ENCODE measurements at places on chromosomes 5 and 9.

DNA sequence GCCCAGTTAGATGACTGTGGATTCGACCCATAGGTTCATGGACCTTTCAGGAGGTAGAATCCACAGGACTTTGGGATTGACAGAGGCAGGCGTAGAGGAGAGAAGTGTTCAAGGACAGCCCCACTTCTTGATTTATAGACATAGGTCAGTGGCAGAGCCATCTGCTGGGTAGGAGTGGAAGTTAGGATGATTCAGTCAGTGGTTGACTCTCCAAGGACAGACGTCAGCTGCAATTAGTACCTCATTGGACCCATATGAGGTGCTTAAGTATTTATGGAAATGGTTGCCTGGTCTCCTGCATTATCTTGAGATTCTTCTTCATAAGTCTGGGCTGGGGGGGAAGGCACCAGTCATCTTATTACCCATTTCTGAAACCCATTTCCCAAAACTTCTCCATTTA is 70.9 kb downstream of the SH3RF2 start:
- peak; percentile 34 for DNase-seq

DNA sequence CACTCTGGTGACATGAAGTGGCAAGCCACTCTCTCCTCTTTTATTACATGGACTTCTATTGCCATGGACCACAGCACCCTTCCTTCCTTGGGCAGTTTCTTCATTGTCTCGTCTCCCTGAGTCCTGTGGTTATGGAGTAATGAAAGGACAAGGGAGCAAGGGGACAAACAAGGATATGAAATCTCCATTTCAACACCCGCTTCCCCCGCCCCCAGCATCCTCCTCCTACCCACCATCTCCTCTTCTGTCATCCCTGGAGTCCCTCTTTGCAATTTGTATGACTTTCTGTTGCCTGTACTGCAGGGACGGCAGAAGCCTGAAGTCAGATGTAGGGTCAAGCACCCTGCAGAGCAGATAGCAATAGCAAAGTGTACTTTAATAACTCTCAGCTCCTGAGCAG is 300.7 kb upstream of the CLINT1 start:
- DNase-seq, result no peak

DNA sequence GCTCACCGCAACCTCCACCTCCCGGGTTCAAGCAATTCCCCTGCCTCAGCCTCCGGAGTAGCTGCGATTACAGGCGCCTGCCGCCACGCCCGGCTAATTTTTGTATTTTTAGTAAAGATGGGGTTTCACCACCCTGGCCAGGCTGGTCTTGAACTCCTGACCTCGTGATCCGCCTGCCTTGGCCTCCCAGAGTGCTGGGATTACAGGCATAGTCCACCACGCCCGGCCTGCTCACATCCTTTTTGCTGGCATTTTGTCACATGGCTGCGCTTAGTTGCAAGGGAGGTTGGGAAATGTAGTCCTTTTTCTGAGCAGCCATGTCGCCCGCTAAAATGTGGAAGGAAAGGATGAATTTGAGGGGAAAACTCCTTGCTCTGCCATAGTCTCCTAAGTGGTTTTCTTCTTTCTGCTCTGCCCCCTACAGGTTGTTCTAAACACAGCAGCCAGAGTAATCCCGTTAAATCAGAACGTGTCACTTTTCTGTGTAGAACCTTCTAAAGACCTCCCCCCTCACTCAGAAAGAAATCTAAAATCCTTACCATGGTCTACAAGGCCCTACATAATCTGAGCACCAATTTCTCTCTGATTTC is 57.8 kb upstream of the HSPA9 start:
- peak; percentile 85 for DNase-seq

- peak; percentile 62 for DNase-seq
Measured at GRCh38 chr9:99451112-99451606, 229.1 kb downstream of the SEC61B start.

DNA sequence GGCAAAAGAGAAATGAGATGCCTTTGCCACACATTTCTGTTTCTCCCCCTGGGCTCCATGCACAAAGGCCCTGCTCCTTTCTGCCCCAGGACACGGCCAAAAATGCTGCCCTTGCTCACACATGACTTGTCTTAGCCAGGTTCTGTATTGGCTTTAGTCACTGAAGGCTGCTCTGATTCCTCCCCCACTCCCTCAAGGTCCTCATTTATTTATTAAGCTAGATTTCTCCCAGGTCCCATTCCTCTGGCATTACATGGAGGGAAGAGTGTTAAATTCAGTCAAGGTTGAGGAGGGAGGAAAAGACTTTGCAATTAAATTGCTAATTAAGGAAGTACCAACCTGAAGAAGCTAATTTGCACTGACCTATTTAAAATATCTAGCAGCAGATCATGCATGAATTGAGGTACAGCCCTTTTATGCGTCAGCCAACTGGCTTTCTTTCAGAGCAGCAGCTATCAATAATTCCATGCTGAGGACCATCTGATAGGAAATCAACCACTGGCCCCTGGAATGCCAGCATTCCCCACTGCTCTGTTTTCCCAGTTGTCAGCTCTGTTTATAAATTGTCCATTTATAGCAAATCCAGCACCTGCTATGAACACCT is 81.2 kb upstream of the MAP3K1 start:
- DNase-seq, result no peak

DNA sequence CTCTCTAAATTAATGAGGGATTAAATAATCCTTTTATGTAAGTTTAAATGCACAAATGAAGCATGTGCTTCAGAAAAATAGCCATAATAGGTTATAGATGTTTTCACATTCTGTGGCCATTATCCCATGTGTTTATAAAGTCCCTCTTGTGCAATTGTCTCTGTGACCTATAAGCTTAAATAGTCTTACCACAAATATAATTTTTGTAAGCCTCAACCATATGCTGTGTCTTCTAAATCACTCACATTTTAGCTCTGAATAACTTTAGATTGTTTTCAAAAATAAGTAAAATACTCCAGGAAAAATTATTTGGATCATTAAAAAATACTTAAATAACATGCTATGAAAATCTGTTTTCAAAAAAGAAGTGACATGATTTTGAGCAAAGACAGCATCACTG is 1894.7 kb downstream of the MAT2B start:
- no peak for DNase-seq

- DNase-seq, result no peak
Measured at GRCh38 chr5:150372639-150373038, 15.1 kb downstream of the TCOF1 start.

DNA sequence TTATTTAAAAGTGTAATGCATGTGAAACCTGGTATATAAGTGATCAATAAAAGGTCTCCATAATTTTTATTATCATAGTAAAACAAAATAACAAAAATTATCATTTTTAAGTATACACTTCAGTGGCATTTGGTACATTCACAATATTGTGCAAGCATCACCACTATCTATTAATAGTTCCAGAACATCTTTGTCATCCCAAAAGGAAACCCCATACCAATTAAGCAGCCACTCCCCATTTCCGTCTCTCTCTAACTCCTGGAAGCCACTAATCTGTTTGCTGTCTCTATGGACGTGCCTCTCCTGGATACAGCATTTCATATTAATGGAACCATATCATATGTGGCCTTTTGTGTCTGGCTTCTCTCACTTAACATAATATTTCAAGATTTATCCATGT is 7.6 kb downstream of the OLFML2A start:
- DNase-seq, result peak; percentile 86

DNA sequence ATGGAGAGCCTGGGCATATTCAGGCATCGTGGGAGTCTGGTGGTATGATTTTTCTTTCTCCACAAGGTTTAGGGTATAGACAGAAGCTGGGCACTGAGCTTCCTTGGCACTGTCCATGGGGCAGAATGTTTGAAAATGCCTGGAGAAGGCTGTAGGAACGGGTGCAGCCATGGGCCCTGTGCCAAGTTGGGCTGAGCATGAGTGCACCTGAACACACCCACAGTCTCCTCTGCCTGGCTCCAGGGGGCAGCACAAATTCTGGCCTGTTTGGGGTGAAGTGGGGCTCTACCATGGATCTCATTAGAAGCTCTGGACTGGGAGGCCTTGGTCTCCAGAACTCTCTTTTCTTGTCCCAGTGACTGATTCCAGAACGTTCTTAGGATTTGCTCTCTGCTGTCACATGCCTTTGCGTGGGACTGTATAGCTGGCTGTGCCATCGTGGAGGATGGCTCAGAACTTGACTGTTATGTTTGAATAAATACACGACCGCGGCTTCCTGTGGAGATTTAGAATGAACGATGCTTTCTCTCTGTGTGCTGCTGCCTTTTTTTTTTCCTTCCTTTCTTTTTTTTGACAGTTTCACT is 229.8 kb downstream of the FANCC start:
- DNase-seq, result peak; percentile 42

- peak; percentile 69 for DNase-seq
Measured at GRCh38 chr5:149254506-149254905, 17.2 kb upstream of the AFAP1L1 start.

GRCh38 chr9:136079916-136080246 is 15.2 kb downstream of the NACC2 start:
- no peak for DNase-seq

Measured in EH (cell line).